ENCODE measurements at places on chromosomes 1 and 21.

- H3K4me1 ChIP-seq, result no peaks in the 10 kb centered on the region
- no peak overlapping the region for H3K27ac ChIP-seq
- no peak for DNase-seq
Observed at GRCh38 chr1:9472386-9473031, 66.8 kb upstream of the SLC25A33 start.

DNA sequence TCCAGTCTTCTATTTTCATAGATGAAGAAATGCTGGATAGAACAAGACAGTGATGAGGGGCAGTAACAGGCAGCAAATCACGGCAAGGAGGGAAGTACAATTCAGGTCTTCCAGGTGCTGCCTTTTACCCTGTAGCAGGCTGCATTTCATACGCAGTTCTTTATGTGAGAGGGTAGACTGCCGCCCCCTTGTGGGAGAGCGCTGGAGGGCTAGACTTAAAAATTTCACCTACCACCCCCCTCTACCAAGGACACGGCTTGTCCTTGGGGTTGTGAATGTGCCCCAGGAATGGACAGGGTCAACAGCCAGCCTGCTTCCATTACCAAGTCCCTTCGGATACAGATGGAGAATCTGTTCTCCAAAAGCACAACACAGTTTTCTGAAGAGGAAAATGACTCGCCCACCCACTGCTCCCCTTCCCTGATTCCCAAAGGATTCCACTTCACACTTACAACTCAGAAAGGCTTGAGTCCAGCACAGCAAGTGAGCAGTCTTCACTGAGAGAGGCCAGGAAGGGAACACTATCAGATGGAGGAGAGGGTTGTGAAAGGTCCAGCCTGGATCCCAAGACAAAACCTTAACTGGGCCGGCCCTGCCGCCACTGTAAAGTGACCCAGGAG, 7.4 kb downstream of the WDR77 start:
- H3K4me3 ChIP-seq, result no peak overlapping the region
- peaks cover 10% of the 10 kb centered on the region for H3K4me1 ChIP-seq
- H3K27ac ChIP-seq, result no peak overlapping the region

- no peak overlapping the region for H3K4me3 ChIP-seq
- no peak for DNase-seq
- no peaks in the 10 kb centered on the region for H3K36me3 ChIP-seq
- H3K27ac ChIP-seq, result no peak overlapping the region
- H3K27me3 ChIP-seq, result no peaks in the 10 kb centered on the region
- H3K4me1 ChIP-seq, result peaks cover 17% of the 10 kb centered on the region
Observed at GRCh38 chr1:33122483-33123178, 41.7 kb downstream of the AZIN2 start.

DNA sequence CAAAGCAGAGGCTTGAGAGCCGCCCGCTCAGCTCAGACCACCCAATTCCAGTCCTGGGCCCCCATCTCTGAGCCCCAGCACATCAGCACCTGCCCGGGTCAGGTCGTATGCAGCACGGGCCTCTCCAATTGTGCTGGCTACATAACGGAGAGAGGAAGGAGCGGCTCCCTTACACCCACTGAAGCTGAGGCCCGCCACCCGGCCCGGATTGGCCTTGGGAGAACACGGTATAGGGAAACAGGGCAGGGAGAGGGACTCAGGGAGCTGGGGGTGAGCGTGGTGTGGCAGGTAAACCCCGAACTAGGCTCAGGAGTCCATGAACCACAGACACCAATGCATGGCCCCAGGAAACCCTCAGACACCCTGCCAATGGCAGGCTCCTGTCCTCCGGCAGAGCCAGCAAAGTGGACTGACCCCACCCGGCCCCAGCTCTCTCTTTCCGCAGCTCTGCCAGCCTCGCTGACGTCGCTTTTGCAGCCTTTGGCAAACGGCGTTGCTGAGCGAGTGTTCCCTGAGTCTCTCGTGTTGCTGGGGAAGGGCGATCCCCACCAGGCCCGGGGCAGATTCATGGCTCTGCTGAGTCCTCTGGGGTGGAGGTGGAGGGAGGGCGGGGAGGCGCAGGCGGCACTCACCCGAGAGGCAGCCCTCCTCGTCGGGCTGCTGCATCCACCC, 16.5 kb downstream of the MEGF6 start:
- H3K4me1 ChIP-seq, result 0 out of 2 replicates have a peak, but pooled peaks cover 4% of the 10 kb centered on the region
- no peaks in the 10 kb centered on the region for H3K27me3 ChIP-seq
- H3K27ac ChIP-seq, result no peak overlapping the region
- no peak overlapping the region for H3K4me3 ChIP-seq
- no peak for DNase-seq

DNA sequence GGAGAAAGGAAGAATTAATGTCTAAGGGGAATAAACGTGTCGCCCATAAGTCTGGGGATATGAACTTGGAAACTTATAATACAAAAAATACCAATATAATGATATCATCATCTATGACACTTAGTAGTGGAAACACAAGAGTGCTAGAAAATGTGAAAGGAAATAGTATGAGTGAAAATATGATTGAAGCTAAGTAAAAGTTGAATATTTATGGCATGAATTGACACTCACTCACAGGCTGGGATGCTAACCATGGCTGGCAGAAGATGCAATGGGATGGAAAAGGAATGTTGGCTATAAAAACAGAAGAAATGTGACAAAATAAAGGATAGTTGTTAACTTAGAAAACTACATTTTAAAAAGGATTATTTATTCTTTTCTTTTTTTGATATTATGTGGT, 120.1 kb downstream of the XPR1 start:
- no peaks in the 10 kb centered on the region for H3K27me3 ChIP-seq
- no peaks in the 10 kb centered on the region for H3K4me1 ChIP-seq
- DNase-seq, result no peak
- no peak overlapping the region for H3K4me3 ChIP-seq

GRCh38 chr1:205429762-205430695, 8.2 kb upstream of the LEMD1 start:
- peaks cover 3% of the 10 kb centered on the region for H3K4me1 ChIP-seq
- DNase-seq, result no peak
- H3K27ac ChIP-seq, result no peak overlapping the region
- H3K4me3 ChIP-seq, result no peak overlapping the region
- no peaks in the 10 kb centered on the region for H3K36me3 ChIP-seq
- no peaks in the 10 kb centered on the region for H3K27me3 ChIP-seq
